ENCODE measurements at places on chromosomes 5 and 9.
A peak's percentile ranks its signal among the peaks of the same experiment; 100 is the strongest.

GRCh38 chr5:172458976-172459782, 4.9 kb upstream of the SH3PXD2B start:
- DNase-seq: no peak

DNA sequence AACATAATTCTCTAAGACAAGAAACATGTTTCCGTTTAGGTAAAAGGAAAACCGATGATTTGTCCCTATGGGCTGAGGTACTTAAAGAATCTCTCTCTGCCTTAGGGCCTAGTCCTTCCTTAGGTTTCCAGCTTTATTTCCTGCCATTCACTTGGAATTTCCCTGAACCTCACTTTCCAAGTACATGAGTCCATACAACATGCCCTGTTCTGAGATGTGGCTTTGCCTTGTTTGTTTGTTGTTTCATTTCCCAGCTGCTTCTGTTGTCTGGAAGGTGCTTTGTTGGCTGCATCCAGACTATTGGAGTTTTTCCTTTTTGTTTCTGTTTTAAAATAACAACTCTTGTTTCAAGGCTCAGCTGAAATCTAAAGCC, 95.2 kb downstream of the ALDH1A1 start:
- DNase-seq: no peak

DNA sequence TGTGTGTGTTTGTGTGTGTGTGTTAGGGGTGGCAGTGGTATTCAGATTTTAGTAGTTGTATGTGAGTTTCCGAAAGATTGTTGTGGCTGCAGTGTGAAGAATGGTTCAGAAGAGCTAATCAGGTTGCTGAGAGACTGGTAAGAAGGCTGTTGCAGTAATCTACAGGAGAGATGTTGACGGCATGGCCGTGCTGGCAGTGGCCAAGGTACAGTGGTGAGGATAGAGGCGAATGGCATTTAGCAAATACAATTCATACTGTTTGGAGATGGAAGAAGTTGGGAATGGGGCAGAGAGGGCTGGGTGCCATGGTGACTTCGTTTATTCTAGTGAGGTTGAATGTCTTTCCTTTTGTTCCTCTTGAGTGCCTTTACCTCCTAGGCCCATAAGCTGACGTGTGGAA, 77.5 kb upstream of the SPATA31D4 start:
- no peak for DNase-seq

GRCh38 chr5:141691867-141692532, 10.0 kb upstream of the ARAP3 start:
- DNase-seq: peak; percentile 78

DNA sequence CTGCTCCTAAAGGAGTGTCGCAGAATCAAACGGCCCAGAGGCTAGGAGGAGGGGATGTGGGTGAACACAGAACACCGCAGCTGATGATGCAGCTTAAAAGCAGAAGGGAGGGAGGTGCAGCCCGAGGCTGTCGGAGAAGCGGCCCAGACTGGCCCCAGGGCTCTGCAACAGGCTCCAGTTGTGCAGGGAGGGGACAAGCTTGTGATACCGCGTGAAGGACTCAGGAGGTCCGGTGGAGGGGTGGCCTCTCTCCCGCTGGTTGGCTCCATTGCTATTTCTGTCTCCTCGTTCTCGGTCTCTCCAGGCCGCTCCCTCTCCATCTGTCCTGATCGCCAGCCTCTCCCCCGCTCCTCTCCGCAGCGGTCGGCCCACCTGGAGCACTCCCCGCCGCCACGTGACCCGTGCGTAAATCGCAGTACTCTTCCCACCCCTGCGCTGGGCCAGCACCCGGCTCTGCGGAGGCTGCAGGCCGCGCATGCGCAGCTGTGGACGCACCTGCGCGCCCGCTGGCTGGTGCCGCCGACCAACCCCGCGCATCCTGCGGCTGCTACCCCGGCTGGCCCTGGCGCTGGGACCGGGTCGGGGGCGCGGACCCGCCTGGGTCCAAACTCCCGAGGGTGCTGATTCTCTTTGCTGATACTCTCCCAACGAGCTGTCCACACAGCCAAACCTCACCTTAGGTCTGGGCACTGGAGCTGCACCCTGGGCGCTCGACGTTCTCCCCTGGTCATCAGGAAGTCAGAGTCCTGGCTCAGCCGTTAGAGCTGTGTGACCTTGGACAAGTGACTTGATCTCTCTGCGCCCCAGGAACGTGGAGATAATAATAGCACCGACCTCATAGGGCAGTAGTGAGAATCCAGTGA, 3.7 kb upstream of the STXBP1 start:
- peak; percentile 48 for DNase-seq

- no peak for DNase-seq
These were observed 226.3 kb downstream of the DEPDC1B start for GRCh38 chr5:60473654-60474053.

GRCh38 chr9:128374221-128374675, 3.1 kb downstream of the URM1 start:
- DNase-seq: no peak

- peak; percentile 71 for DNase-seq
These were observed 6.4 kb upstream of the EEIG1 start for GRCh38 chr9:127987103-127987614.

DNA sequence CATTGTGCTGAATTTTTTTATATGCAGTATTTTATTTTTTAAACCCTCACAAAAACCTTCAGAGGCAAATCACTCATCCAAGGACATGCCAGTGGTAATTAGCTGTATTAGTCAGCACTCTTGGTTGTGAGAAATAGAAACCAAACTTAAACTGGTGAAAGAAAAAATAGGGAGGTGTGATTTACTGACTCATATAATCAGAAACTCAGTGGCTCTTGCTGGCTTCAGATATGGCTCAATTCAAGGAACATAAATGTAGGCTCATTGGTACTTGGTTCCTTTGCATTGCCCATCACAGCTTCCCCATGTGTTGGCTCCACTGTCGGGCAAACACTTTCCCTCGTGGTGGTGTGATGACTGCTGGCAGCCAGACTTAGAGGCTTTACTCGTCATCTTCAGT, 497.2 kb downstream of the MAT2B start:
- DNase-seq: peak; percentile 2

GRCh38 chr9:77817590-77818311, 169.6 kb upstream of the GNA14 start:
- DNase-seq: no peak

DNA sequence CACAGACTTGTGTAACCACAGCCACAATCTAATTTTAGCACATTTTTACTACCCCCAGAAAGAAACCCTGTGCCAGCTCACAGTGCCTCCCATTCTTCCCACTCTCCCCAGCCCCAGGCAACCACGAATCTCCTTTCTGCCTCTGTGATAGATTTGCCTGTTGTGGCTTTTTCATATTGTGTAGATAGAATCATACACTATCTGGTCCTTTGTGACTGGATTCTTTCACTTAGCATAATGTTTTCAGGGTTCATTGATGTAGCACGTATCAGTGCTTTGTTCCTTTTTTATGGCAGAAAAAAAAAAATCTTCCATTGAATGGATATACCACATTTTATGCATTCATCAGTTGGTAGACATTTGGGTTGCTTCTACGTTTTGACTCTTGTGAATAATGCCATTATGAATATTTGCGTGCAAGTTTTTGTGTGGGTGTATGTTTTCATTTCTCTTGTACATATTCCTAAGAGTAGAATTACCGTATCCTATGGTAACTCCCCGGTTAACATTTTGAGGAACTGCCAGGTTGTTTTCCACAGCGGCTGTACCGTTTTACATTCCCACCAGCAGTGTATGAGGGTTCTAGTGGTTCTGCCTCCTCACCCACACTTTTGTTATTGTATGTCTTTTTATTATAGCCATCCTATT, 64.5 kb downstream of the RCL1 start:
- peak; percentile 23 for DNase-seq

- no peak for DNase-seq
These were observed 17.9 kb downstream of the PRLR start for GRCh38 chr5:35212122-35212982.

DNA sequence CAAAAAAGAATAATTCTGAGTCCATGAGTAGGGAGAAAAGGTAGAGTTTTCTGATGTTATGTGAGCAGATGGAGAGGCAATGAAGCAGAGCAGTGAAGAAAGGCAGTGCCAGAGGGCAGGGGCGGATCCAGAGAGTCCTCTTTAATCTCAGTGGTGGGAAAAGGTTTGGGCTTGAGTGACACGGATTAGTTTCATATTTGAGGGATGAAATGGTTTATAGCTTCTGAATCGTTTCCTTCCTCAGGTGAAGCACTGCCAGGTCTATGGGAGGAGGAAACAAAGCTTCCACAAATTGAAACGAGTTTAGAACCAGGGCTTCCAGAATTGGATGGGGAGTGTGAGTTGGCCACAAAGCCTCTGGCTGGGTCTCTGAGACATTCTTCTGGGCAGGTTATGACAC, 517.0 kb upstream of the PAPPA start:
- DNase-seq: no peak

DNA sequence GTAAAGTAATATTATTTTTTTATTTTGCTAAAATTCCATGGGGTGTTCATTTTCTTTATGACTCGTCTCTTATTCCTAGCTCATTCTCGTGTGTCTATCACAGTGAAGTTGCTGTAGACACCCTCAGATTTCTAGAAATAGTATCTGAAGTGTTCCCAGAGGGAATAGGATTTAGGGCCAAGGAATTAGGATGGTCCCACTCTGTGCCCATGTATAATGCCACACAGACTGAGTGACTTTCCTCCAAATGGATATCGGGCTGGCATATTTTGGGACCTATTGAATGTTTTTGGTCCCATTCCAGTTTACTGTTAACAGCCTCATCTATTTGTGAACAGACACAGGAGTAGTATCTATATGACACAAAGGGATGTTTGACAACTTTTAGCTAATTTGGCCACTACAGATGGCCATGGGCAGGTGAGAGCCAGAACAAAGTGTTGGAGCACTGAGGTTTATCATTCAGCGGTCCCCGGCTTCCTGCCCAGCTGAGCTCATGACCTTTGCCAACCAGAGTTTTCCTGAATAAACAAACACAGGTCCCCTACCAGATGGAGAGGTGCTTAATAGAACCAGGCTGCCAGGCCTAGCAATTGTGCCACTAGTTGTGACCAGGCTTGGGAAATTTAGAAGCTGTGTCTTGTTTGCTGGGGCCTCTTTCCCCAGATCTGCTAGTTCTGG, 46.9 kb downstream of the MAP1B start:
- no peak for DNase-seq

GRCh38 chr5:120361941-120362340, 102.2 kb upstream of the PRR16 start:
- DNase-seq: no peak

GRCh38 chr5:9430306-9430705, 115.6 kb downstream of the SEMA5A start:
- DNase-seq: peak; percentile 15

- DNase-seq: peak; percentile 79
These were observed 516.6 kb downstream of the RAB3C start for GRCh38 chr5:59099270-59099994.

DNA sequence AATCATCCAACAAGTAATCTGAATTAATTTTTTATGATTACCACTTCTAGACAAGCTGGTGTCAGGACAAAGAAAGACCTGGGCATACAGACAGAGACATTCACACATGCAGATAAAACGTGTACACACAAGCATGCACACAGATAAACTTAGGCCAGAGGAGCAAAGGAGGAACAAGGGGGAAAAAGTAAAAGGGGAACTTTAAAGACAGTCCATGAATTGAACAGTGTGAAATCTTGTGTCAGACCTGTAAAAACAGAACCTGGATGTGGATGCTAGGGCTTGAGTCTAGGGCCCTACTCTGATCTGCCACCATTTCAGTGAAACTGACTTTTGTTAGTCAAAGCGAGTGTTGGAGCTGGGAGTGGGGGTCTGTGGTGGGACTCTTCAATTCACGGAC, 11.2 kb upstream of the ZSWIM6 start:
- DNase-seq: no peak

DNA sequence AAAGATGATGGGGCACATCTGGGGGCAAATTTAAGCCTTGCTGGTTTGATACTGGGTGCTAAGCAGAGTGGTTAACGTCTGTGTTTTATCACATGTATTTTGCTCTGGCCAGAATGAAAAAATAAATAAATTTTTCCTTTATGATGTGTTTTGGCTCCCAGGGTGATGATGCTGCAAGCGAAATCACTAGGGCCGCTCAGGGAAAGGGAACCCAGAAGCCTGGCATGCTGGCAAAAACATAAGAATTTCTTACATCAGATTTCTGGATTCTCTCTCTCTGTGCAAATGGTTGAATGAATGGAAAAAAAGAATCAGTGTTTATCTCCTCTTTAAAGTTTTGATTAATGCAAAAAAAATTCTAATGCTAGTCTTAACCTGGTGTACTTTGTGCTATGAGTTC, 1975.2 kb upstream of the C9orf72 start:
- no peak for DNase-seq

- DNase-seq: no peak
These were observed 17.8 kb downstream of the NOTCH1 start for GRCh38 chr9:136527721-136528710.

DNA sequence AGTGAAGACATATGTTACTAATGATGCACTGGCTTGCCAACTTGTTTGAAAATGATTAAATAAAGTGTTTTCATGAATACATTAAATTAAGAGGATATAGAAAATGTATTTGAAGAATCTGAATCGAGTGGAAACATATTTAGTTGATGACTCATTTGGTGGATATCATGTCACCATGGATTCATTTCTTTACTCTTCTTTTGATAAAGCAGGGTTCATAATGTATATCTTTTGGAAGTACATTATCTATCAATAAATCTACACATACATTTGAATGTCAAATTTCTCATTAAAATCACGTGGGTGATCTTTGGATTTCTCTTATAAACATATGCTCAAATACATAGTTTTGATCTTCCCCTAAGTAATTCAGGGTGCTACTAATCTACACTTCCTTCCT, 1148.1 kb upstream of the ACO1 start:
- no peak for DNase-seq

DNA sequence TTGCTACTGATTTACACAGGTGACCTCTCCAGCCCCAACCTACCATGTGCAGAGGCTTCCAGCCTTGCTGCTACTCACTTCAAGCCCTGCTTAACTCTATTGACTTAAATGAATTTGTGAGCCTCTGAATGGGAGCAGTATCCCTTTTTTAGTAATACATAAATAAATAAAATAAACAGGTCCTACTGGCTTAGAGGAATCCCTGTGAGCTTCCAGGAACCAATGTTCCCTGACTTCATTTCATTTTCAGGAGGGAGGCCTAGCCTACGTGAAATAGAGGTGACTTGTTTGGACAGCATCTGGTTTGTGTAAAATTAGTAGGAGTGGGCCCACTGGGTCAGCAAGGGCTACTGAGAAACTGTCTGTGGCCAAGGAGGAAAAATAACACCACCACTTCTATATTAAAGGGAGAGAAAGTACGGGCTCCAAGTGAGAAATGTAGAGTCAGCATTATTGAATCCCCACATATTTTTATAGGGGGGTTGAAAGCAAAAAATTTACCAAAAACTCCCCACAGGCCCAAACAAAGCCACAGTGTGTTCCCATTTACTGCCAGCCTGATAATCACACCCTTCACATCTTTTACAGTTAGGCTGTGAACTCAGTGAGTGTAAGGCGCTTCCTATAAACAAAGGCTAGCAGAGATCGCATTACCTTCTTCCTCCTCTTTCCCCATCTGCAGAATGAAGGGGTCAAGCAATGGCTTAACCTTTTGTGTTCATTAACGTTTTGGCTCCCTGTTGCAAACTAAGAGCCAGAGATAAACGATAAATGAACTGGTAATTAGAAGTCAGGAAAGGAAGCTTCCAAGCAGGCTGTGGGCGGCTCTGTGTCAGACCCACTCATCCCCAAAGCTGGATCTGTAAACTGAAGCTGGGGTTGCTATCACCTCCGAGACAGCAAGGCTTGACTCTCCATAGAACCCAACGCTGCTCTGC, 138.8 kb upstream of the LIFR start:
- DNase-seq: no peak

GRCh38 chr9:32525709-32526030, 326 bp downstream of the RIGI start:
- no peak for DNase-seq

- no peak for DNase-seq
These were observed 94.7 kb upstream of the ANKRD55 start for GRCh38 chr5:56327809-56328208.

- no peak for DNase-seq
These were observed 102.2 kb downstream of the PARP8 start for GRCh38 chr5:50768634-50769033.
